AG09309 (cell line): ENCODE measurements at places on chromosomes 12 and 14.

- DNase-seq = no peak
Measured at GRCh38 chr12:15417691-15418090, 95.4 kb downstream of the PTPRO start.

DNA sequence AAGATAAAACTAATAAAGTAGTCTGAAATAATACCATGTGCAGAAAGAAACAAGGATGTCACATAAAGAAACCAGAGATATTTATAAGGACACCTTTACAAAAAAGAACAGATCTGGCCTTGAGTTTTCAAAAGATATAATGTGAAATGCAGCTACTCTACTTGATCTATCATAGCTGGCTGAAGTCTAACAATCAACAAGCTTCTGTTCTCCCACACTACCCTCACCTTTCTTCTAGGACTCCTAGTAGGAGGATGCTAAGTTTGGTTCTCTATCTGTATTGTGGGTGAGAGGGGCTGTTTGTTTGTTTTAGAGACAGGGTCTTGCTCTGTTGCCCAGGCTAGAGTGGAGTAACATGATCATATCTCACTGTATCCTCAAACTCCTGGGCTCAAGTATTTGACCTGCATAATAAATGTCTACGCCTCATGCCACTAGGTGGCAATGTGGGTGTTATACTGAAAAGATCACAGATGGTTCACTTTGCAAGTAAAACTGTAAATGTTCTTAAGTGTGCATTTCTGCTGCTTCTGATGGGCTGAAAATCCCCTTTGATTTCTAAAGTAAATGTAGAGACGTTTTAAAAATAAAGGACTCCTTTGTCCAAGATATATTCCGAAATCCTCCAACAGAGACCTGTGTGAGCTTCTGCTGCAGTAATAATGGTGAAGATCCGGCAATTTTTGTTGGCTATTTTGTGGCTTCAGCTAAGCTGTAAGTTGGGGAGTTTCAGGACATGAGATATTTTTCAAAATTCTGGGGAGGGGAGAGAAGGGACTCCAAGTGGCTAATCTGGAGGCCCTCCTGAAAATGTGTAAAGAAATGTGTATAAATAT lies 269.3 kb downstream of the DAD1 start:
- DNase-seq = peak; percentile 25

DNA sequence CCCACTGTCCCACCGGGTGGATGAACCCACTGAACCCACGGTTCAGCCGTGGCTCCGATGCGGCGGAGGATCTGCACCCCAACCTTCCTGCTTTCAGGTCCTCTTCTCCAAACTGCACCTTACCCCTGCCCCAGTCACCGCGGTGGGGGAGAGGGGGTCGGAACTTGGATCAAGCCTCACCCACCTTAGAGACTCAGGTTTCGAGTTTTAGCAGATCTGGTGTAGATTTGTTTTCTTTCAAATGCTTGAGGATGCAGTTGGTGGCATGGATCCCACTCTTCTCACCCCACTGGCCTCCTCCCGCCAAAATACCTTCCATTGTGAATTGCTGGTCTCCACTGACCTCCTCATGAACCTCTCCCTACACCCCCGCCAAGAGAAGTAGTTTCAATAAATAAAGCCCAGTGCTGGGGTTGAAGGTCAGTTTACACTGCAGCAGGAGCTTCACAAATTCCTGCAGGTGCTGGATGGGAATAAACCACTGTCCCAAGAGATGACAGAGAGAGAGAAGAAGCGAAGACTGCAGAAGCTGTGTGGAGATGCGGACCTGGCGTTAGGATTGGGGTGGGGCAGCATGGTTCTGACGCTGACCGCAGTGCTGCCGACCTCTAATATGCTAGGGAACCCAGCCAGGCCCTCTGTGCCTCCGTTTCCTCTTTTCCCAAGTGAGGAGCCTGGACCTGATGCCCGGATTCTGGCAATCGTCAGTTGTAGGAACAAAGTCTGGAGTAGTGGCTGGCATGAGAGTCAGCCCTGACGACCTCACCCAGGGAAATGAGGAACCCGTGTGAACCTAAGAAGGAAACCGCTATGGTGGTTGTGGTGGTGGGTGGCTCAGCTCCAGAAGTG lies 7.4 kb downstream of the TTC6 start:
- DNase-seq = no peak

GRCh38 chr14:57835766-57836165 lies 30.1 kb downstream of the SLC35F4 start:
- DNase-seq = no peak

DNA sequence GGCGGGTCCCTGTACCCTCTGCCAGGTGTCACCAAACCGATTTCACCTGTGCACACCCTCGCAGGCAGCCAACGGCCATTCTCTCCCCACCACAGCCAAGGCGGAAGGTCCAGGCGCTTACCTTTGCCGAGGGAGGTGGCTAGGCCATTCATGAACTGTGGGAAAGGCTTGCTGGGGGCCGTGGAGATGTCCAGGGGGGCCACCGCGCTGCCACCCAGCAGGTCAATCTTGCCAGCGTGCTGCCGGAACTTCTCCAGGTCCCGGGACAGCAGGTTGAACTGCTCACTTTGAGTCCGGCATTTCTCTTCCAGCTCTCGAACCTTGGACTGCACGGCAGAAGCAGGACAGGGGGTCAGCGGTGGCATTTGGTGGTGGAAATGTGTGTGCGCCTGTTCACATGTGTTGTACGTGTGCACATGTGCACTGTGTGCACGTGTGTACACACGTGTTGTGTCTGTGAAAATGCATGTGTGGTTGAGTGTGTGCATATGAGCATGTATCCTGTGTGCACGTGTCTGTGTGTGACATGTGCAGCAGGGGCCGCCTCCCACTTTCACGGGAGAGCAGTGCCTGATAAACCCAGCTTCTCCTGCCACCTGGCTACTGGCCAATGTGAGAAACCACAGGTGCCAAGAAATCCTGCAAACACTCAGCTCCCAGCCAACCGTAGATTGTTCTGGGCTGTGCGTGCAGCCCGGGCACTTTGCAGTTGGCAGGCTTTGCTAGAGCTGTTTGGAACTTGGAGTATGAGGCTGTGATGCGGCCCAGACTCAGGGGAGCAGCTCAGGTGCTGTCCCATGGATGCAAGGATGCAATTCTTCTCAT lies 118.9 kb downstream of the PIWIL1 start:
- no peak for DNase-seq

DNA sequence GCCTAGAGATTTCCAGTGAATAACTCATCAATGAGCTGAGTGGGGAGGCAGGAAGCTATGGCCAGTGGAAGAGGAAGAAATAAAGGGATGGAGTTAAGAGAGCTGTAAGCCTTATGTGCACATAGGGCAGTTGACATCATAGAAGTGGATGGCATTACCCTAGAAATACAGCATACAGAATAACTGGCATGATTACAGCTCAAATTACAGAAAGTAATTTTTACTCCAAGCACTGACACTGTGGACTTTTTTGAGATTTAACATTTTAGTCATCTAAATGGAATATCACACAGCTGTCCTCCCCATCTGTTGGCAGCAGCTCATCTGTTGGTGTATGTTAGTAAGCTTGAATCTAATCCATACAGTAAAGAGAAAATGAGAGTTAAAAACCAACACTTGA lies 5.4 kb upstream of the IPO8 start:
- DNase-seq = no peak

- DNase-seq = no peak
Measured at GRCh38 chr14:57378661-57379060, 11.7 kb upstream of the NAA30 start.

- no peak for DNase-seq
Measured at GRCh38 chr12:98701166-98701565, 56.1 kb downstream of the APAF1 start.

DNA sequence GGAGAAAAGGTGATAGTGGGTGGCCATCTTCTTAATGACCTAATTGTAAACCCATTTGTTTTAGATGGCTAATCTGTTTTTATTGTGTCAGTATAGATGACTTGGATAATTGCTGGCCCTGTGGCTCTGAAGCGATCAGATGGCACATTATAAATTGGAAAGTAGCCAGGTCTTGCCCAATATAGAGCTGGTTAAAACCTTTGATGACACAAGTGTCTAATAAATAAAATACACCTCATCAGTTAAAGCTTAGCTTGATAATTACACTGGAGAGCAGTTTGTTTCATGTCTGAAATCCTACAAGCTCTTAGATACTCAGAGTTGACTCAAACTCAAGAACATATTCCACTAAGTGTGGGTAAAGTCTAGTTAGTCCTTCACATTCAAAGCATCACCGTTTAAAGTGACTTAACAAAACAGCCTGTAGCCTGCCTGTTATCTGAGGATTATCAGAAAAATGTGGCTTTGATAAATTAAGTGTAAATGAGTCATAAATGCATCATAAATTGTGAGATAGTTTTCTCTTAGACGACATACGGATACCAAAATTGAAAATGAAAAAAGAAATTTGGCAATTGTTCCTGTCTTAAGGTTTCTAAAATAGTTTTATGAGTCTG lies 280.9 kb downstream of the LRIG3 start:
- peak; percentile 16 for DNase-seq

- no peak for DNase-seq
Measured at GRCh38 chr12:86613311-86613710, 357.1 kb upstream of the MGAT4C start.

DNA sequence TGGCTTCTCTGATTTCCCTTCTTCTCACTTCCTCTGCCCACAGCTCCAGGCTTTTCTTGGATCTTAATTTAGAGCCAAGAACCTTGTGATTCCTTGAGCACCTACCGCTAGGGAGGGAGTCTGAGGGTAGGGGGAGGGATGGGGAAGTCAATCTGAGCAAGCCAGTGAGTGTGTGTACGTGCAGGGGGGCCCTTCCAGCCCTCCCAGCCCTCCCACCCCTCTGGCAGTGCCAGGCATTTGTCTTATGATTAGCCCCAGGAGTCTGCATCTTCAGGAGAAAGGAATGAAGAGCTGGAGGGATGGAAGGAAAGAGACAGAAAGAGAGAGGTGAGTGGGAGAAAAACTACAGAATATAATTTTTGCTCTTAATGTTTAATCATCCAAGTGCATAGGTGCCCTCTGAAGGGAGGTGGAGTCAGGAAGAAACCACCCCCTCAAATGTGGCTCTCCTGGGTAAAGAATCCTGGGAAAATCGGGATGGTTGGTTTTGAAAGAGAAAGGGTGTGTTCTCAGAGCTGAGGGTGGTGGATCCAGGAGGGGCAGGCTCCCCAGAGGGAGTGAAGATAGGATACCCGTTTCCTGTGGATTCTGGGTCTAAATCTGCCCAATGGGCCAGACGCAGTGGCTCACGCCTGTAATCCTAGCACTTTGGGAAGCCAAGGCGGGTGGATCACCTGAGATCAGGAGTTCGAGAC lies 2.1 kb downstream of the PIANP start:
- no peak for DNase-seq

DNA sequence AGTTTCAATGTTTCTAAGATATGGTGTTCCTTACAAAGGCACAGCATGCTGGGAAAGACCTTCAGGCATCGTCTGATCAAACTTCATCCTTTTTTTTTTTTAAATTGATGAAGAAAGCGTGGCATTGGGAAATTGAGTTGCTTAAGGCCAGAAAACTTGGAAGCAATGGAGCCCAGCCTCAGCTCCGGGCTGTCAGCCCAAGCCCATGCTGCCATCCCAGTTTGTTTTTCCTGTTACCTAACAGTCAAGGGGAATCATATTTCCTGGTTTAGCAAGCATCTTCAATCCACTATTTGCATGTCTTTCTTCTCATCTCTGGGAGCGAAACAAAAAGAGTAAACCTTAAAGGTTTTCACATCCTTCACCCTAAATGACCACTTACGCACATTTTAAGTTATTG lies 200.2 kb downstream of the CHST11 start:
- peak; percentile 75 for DNase-seq

DNA sequence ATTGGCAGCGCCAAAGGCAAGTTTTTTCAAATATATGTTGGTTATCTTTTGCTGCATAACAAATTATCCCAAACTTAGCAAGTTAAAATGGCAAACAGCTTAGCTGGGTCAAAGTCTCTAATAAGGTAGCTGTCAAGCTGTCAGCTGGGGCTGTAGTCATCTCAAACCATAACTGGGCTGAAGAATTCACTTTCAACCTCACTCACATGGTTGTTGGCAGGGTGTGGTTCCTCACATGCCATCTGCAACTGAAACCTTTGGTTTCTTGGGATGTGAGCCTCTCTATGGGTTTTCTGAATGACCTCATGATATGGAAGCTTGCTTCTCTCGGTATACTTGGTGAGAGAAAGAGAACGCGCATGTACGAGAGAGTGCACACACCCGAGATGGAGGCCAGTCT lies 125.4 kb downstream of the LRIG3 start:
- no peak for DNase-seq

DNA sequence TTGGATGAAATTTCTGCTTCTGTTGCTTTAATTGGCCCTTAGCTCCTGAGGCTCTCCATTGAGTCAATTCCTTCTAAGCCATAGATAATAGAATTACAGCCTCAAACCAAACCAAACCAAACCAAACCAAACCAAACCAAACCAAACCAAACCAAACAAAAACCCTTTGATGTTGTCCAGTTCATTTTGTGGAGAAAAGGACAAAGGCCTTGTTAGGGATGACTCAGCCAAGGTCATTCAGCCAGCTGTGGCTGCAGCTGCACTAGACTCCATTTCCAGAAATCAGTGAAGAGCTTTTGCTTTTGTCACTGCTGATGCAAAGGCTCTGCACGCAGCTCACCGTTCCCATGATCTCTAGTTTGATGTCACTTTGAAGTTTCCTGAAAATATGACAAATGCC lies 82.2 kb upstream of the RMST start:
- DNase-seq = no peak

DNA sequence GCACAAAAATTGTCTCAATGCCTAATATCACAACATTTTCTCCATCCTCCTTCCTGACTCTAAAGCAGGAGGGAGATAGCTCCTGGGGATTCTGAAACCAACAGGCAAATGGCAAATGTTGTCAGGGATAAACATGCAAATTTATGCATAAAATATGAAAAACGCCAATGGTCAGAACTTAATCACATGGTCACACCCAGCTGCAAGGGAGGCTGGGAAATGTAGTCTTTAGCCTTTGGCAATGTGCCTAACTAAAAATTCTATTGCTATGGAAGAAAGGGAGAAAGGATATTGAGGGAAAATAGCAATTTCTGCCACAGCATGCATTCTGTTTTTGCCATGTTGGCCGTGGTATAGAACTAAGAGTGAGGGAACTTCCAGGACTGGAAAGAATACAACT lies 11.7 kb upstream of the OASL start:
- no peak for DNase-seq

GRCh38 chr12:130334937-130335336 lies 2.8 kb upstream of the PIWIL1 start:
- no peak for DNase-seq

DNA sequence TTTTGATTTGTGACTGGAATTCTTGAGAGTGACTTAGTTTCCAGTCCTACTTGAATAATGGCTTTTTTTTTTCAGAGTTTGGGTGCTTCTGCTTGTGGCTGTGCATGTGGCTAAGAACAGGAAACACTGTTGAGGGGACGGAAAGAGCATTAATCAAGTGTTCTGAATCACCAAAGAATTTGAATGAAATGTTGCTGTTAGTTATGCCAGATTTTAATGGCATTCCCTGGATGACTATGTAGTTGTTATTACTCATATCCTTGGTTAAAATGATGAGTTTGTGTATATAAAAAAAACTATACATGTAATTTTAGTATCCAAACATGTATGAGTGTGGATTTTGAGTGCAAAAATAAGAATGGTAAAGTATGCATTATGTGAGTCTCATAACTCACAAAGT lies 347.9 kb downstream of the BCAT1 start:
- peak; percentile 54 for DNase-seq
